ENCODE measurements at places on chromosomes 11 and 22.

DNA sequence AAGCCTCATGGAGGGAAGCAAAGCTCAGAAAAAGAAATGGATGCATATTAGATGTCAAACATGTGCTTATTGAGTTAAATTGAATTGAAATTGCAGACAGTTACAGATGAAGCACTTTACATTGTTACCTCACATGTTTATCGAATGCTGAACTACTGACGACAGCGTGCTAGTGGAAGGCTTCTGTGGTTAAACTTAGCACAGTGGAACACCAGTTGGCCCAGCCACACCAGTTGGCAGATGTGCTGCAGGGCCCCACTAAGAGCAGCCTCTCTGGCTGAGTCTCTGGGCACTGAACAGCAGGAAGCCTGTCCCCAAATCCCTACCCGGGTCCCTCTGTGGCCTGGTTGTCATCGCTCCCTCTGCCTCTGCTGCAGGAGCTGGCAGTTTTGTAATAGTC lies 242.1 kb downstream of the NTM start:
- no peak for DNase-seq

- DNase-seq = no peak
Measured at GRCh38 chr11:105754260-105754659, 144.4 kb downstream of the GRIA4 start.

- DNase-seq = no peak
Measured at GRCh38 chr22:46362934-46363515, 27.5 kb downstream of the TRMU start.

DNA sequence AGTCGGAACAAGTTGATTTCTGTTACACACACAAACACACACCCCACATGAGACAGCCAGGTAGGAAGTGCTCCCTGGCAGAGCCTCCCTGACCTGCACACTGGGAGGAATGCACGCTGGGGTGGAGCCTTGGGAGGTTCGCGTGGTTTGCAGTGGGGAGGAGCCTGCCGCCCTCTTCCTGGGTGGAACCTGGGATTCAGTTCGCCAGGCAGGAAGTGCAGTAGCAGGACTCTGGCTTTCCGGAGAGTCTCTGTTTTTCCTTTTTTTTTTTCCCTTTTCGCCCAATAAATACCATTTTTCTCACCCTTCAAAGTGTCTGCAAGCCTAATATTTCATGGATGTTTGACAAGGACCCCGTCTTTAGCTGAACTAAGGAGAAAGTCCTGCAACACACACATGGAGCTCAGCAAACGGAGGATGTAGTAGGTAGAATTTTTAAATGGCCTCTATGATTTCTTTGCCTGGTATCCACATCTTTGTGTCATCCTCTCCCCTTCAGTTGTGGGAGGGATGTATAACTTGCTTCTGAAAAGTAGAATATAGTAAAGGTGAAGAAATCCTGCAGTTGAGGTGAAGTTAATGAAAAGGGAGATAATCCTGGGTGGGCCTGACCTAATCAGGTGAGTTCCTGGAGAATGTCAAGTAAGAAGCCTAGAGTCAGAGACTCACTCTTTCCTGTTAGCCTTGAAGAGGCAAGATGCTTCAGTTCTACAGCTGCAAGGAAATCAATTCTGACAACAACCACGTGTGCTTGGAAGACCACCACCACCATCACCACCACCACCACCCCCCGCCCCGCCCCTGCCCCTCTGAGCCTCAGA lies 72.9 kb downstream of the PIWIL4 start:
- no peak for DNase-seq

GRCh38 chr11:76365038-76365679 lies 15.8 kb downstream of the THAP12 start:
- DNase-seq = no peak
